ENCODE measurements at places on chromosomes 7 and 10.

DNA sequence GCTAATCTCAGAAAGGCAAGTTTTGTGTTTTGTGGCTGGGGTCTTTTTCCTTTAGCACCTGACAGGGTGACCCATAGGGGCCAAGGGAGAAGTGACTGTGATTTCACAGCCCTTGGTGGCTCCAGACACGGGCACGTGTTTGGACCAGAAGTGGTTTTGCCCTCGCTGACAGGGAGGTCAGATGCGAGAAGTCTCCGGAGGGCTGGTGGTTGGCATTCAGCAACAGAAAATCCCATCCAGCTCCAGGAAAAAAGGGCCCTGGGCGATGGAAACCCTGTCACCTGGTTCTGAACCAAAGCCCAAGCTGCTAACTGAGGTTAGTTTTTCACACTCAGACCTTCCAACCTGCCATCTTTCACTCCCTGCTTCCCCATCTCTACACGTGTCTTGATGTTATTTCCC is 272.9 kb downstream of the TRIL start:
- peak; percentile 57 for DNase-seq

DNA sequence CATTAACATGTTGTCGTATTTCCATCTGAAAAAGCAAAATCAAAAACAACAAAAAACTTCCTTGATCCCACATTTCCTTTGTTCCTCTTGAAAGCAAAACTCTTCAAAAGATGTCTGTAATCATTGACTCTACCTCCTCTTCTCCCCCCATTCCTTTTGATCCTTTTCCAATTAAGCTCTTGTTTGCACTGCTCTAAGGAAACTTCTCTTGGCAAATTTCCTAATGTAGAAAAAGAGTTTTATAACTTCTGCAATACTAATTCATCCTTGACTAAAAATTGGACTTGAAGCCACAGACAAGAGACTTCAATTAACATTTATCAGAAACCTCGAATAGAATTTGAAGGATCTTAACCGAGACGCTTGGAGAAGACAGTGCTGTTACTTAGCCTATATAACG is 317.1 kb upstream of the SEMA3C start:
- no peak for DNase-seq

GRCh38 chr7:31687024-31687748 is at the start of gene PPP1R17:
TSS of gene PPP1R17 (plus strand) at chr7:31687215. CDS start at chr7:31692442, 5,227 bp downstream.
- DNase-seq = no peak

GRCh38 chr10:30391266-30391665 is 42.2 kb upstream of the MTPAP start:
- DNase-seq = no peak

GRCh38 chr10:96719200-96719599 is 1.1 kb downstream of the PIK3AP1 start:
- DNase-seq = no peak

GRCh38 chr7:73427902-73428787 is 5.4 kb upstream of the FZD9 start:
- no peak for DNase-seq

DNA sequence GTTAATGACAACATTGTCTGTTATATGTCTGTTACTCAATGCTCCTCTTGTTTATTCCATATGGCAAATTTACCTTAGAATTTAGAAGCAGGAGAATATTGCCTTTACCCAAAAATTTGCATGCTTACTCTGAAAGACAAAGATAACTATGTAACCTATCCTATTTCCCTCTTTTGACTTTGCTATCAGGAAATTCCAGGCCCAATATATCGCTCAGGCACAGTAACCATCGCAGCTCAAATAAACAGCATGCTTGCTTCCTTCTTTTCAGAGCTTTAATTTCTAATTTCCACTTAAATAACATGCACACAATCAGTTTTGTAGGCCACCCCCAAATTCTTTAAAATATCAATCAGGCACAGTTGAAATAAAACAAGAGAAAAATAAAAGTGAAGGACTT is 57.8 kb downstream of the EBLN1 start:
- no peak for DNase-seq

DNA sequence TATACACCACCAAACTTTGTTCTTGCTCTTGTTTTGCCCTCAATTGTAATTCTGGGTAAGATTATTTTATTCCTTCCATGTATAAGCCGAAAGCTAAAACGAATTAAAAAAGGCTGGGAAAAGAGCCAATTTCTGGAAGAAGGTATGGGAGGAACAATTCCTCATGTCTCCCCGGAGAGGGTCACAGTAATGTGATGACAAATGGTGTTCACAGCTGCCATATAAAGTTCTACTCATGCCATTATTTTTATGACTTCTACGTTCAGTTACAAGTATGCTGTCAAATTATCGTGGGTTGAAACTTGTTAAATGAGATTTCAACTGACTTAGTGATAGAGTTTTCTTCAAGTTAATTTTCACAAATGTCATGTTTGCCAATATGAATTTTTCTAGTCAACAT is 12.5 kb upstream of the CFAP69 start:
- no peak for DNase-seq

DNA sequence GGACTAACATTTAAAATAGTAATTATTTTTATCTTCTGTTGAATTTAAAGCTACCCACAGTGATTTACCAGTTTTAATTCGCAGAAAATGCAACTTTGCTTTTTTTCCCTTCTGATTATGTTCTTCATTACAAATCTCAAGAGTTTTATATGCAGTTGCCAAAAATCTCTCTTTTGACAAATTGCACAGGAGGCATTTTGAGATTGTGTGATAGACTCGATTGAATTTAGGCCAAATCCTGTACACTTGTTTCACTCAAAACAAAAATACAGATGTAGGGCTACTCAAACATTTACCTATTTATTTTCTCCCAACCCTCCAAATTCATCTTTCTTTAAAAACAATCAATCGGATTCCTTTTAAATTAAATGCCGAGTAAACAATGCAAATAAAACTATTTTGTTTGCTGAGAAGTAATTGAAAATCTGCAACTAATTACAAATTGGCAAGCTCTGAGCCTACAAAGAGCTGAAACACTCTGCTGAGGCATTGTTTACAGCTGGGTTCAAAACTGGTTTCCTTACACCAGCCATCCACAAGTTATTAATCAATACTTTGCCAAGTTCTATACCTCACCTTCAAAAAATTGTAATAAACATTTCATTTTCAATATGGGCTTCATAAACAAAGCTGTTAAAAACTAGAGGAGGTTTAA is 214.9 kb upstream of the TCF7L2 start:
- DNase-seq = no peak

GRCh38 chr10:14623931-14624330 is 150.8 kb downstream of the FAM107B start:
- DNase-seq = no peak

DNA sequence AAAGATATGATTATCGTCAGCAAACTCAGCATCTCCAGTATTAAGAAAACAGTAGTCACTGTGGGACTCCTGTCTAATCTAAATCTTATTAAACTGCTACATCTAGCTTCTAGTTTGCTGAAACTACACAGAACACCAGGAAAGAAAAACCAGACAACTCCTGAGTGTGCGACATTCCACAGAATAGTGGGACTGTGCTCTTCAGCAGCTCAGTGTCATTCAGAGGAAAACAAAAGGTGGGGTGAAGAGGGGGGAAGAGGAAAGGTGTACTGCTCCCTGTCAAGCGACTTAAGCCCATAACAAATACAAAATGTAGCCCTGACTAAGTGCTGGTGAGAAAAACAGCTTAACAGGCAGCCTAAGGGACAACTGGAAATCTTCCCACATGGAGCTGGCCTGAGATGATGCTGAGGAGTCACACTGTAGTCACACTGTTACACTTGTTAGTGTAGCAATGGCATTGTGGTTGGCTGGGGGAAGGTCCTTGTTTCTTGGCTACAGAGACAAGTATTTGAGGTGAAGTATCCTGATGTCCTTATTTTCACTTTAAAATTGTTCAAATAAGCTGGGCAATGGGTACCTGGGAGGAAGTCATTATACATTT is 135.5 kb downstream of the USP6NL start:
- DNase-seq = no peak

All from head of caudate nucleus (tissue), 42 donors.